ENCODE measurements at places on chromosomes 12 and 14. TPM values are rescaled to one million over a fixed set of nuclear protein-coding genes. Genes with fewer than 3 reads are reported as not detected.
A peak's percentile ranks its signal among the peaks of the same experiment; 100 is the strongest.

DNA sequence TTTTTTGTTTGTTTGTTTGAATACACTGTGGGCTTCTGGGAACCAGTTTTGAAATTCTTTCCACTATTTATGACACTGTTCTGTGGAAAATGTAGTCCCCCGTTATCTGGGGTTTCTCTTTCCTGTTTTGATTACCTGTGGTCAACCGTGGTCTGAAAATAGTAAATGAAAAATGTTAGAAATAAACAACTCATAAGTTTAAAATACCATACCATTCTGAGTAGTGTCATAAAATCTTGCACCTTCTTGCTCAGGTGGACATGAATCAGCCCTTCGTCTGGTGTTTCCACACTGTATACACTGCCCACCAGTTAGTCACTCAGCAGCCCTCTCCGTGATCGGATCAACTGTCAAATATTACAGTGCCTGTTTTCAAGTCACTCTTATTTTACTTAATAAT, 5.1 kb upstream of the PAPOLA start:
- H3K36me3 ChIP-seq: no peaks in the 10 kb centered on the region
- no peaks in the 10 kb centered on the region for H3K27me3 ChIP-seq
- H3K4me1 ChIP-seq: no peaks in the 10 kb centered on the region
- no peak for DNase-seq
- H3K27ac ChIP-seq: no peak overlapping the region

DNA sequence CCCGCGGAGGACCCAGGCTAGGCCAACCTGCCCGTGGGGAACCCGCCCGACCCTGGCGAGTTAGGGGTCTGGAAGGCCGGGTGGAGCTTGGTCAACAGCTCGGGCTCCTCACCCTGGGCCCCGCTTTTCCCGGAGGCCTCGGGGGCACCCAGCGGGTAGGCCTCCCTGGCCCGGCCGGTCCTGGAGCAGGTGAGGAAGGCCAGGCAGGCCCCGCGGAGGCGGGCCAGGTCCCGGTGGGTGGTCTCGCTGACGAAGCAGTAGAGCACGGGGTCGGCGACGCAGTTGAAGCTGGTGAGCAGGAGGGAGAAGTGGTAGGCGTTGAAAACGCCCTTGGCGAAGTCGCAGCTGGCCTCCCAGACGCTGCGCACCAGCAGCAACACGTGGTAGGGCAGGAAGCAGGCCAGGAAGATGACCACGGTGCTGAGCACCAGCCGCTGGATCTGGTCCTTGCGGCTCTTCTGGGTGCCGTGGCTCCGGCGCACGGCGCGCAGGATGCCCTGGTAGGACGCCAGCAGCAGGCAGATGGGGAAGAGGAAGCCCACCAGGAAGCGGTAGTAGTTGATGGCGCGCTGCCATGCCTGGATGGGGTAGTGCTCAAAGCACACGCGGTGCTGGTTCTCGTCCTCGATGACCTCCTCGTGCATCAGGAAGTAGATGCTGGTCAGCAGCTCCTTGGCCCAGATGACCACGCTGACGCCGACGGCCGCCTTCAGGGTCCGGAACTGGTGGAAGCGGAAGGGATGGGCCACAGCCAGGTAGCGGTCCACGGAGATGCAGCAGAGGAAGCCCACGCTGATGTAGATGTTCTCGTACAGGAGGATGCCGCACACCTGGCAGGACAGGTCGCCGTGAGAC, 10.3 kb downstream of the GPR68 start:
- peaks cover 4% of the 10 kb centered on the region for H3K36me3 ChIP-seq
- H3K27ac ChIP-seq: no peak overlapping the region
- no peak for DNase-seq
- no peaks in the 10 kb centered on the region for H3K27me3 ChIP-seq
- no peaks in the 10 kb centered on the region for H3K4me1 ChIP-seq

Gene OR6C3
- not detected for total RNA-seq

- H3K4me3 ChIP-seq: no peak overlapping the region
- no peak for DNase-seq
- no peaks in the 10 kb centered on the region for H3K27me3 ChIP-seq
- H3K27ac ChIP-seq: no peak overlapping the region
Observed at GRCh38 chr14:100865682-100866591, 37.6 kb downstream of the RTL1 start.

DNA sequence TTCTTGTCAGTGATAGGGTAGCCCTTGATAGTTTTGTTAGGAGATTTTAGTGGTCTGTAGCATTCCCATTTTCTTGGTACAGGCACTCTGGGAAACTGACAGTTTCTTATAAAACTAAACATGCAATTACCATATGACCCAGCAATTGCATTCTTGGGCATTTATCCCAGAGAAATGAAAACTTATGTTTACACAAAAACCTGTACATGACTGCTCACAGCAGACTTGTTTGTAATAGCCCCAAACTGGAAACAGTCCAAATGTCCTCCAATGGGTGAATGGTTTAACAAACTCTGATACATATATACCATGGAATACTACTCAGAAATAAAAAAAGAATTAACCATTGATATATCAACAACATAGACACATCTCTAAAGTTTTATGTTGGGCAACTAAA, 75.5 kb downstream of the BORCS5 start:
- DNase-seq: no peak
- H3K4me3 ChIP-seq: no peak overlapping the region
- peaks cover 7% of the 10 kb centered on the region for H3K4me1 ChIP-seq
- H3K27ac ChIP-seq: no peak overlapping the region

- H3K36me3 ChIP-seq: no peaks in the 10 kb centered on the region
- no peak overlapping the region for H3K4me3 ChIP-seq
- H3K27ac ChIP-seq: no peak overlapping the region
- no peak for DNase-seq
Observed at GRCh38 chr14:24250354-24250753, 7.9 kb upstream of the TINF2 start.

Gene TSPAN8
- 2.5 TPM for total RNA-seq

Gene CLEC1A
- total RNA-seq: 0.09 TPM

GRCh38 chr12:96193725-96194575, at the start of gene ELK3:
ELK3 (plus strand) TSS chr12:96194375.
- H3K4me1 ChIP-seq: no peaks in the 10 kb centered on the region
- peak within 1 kb of the TSS; percentile 62 for H3K27ac ChIP-seq
- H3K4me3 ChIP-seq: peak within 1 kb of the TSS; percentile 95
- DNase-seq: no peak

DNA sequence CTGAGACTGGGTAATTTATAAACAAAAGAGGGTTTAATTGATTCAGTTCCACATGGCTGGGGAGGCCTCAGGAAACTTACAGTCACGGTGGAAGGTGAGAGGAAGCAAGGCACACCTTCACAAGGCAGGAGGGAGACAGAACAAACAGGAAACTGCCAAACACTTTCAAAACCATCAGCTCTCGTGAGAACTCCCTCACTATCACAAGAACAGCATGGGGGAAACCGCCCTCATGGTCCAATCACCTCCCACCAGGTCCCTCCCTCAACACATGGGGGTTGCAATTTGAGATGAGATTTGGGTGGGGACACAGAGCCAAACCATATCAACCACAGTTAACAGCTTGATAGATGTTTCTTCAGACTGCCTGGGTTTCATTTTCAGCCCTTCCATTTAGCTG, 6.2 kb upstream of the GNPNAT1 start:
- no peak for DNase-seq
- no peak overlapping the region for H3K27ac ChIP-seq
- H3K27me3 ChIP-seq: no peaks in the 10 kb centered on the region
- H3K4me3 ChIP-seq: no peak overlapping the region
- H3K4me1 ChIP-seq: no peaks in the 10 kb centered on the region
- no peaks in the 10 kb centered on the region for H3K36me3 ChIP-seq

DNA sequence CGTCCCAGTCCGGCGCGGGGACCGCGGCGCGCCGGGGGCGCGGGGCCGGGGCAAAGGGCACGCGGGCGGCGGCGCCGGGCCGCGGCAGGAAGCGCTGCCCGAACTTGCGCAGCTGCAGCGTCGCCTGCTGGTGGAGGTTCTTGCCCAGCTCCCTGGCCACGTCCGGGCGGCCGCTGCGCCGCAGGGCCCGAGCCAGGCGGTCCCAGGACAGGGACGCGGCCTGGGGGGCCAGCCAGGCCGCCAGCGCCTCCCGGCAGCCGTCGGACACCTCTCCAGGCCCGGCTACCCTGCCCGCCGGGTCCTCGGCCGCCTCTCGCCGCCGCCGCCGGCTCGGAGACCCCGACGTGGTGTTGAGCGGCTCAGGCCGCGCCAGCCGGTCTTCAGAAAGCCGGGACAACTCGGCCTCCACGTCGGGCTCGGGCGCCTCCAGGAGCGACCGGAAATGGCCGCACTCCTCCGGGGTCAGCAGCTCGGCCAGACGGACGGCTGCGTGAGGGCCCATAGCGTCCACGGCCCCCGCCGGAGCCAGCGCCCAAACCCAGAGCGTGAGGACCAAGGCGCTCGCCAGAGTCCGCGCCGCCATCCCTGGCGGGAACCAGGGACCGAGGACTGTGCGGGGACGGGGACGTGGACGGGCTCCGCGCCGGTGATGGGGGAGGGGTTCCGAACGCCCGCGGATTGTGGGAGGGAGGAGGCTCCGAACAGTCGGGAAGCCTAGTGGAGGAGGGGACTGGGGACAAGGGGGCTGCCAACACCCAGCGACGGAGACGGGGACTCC, 34.0 kb downstream of the FIGNL2 start:
- H3K4me3 ChIP-seq: peak overlapping the region; percentile 77
- no peaks in the 10 kb centered on the region for H3K27me3 ChIP-seq
- peak; percentile 74 for DNase-seq
- H3K27ac ChIP-seq: peak overlapping the region; percentile 93
- H3K36me3 ChIP-seq: no peaks in the 10 kb centered on the region

- no peak for DNase-seq
- no peaks in the 10 kb centered on the region for H3K27me3 ChIP-seq
- no peaks in the 10 kb centered on the region for H3K36me3 ChIP-seq
- no peaks in the 10 kb centered on the region for H3K4me1 ChIP-seq
Observed at GRCh38 chr12:126558810-126559209, 1493.6 kb downstream of the AACS start.

DNA sequence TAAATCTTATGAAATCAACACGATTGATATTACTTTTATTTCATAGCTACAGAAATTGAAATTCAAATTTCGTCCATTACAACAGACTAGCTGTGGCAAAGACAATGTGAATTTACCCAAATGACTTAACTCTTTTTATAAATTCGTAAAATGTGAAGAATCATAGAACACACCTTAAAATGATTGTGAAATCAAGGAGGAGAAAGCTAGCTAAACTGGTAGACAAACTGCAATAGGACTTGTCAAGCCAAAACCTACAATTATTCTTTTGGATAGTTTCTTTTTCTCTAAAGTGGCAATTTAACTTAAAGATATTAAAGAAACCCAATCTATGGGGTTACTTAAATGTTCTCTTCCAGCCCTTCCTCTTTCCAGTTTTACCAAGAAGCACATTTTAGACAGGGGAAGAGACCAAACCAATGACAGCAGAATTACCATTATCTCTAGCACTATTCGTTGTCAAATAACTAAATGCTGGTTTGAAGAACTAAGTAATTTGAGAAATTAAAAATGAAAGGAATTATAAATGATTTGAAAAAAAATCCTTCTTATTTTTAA, 807 bp upstream of the SLC16A7 start:
- DNase-seq: no peak
- peak overlapping the region; percentile 57 for H3K4me3 ChIP-seq
- no peaks in the 10 kb centered on the region for H3K36me3 ChIP-seq
- peak overlapping the region; percentile 62 for H3K27ac ChIP-seq
- H3K27me3 ChIP-seq: no peaks in the 10 kb centered on the region
- peaks cover 8% of the 10 kb centered on the region for H3K4me1 ChIP-seq

Gene C14orf39
- total RNA-seq: not detected

DNA sequence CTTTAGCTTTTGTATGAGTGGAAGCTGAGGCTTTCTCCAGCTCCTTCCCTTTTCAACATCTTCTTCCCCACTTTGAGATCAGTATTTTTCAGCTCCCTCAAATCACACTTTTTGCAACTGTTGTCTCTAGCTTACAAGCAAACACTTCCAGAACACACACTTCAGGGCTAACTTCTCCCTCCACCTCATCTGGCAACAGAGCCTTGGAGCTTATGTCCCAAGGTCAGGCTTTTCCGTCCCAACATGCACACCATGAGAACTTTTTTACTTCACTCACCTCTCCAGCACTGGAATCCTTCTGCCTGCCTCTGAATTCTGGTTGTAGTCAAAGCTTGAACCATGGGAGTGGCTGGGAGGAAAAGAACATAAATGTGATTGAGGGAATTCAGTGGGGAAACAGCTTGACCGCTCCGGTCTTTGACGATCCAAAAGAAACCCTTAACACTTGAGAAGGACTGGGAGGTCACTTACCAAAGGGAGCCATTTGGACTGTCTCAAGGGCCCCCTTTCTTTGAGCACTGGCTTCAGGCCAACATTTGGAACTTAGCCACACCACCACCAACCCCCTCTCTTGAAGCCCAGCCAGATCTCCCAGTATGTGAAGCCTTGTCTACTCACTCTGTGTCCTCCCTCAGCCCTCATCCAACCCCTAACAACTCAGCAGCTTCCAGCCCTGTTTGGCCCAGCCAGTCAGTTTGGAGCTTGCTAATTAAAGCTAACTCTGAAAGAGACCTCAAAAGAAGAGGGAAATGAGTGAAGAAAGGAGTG, 3.9 kb upstream of the BLOC1S1 start:
- no peaks in the 10 kb centered on the region for H3K36me3 ChIP-seq
- no peak overlapping the region for H3K4me3 ChIP-seq
- no peaks in the 10 kb centered on the region for H3K27me3 ChIP-seq
- peaks cover 18% of the 10 kb centered on the region for H3K4me1 ChIP-seq

GRCh38 chr12:48823281-48823680, 5.0 kb downstream of the CACNB3 start:
- H3K36me3 ChIP-seq: no peaks in the 10 kb centered on the region
- H3K4me3 ChIP-seq: no peak overlapping the region
- no peak for DNase-seq
- no peak overlapping the region for H3K27ac ChIP-seq

DNA sequence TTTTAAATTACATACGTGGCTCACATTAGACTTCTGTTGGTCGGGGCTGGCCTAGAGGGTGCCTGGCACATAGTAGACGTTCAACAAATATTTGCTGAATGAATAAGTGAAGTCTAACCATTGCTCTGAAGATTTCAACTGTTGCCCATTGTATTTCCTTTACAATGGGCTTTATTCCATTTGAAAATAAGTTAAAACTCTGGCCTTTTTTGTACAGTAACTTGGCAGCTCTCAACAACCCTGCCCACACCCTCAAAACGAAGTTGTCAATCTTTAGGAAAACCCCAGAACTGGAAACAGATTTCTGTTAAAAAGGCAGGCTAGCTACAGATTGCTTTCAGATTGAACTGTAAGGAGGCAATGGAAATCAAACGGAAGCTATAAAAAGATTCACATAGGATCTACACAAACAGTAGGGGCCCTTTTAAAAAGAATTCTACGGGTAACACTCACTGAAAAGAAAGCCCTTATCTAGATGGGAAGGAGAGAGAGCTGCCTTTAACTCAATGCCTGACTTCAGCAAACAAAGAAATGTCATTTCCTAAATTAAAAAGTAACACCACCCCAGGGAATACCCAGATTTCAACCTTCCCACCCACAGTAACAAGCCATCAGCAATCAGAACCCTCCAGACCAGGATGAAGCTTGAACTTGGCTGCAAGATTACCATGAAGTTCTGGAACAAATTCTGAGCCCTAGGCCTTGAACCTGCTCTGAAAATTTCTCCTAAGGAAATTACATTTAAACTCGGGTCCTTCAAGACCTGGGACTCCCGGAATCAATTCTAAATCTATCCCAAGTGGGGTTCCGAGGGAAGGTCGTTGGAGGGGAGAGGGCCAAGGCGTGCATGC, 1.4 kb downstream of the WSB2 start:
- H3K27me3 ChIP-seq: no peaks in the 10 kb centered on the region
- H3K4me3 ChIP-seq: peak overlapping the region; percentile 95
- H3K4me1 ChIP-seq: peaks cover 19% of the 10 kb centered on the region
- no peak for DNase-seq
- peak overlapping the region; percentile 99 for H3K27ac ChIP-seq

- peak; percentile 78 for DNase-seq
- H3K36me3 ChIP-seq: no peaks in the 10 kb centered on the region
Observed at GRCh38 chr12:68364893-68365725, 32.9 kb upstream of the MDM1 start.

Gene PMEL
- 1.1 TPM for total RNA-seq

Gene RHEBL1
- total RNA-seq: not detected

Gene KLRG1
- 2.8 TPM for total RNA-seq

Data from liver (tissue), 10 donors.